Transverse colon (tissue), 4 donors: ENCODE measurements at places on chromosomes 3 and 15. TPM values are rescaled to one million over a fixed set of nuclear protein-coding genes. Genes with fewer than 3 reads are reported as not detected.

DNA sequence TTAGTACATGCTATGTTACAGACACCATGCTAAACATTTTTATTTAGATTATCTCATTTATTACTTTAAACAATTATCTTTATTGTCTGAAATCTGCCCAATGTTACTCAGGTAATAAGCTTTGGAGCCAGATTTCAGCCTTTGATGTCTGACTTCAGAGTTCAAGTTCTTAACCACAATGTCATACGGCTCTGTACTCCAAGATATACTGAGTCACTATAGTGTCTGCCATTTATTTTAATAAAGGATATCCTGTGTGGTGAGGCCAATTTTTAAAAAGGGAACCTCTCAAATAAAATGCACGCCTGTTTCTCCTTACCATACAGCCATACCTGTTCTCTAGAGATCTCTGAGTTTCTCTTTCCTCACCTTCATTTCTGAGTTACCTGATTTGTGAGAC lies 193.1 kb downstream of the EPHA3 start:
- no peaks in the 10 kb centered on the region for H3K36me3 ChIP-seq
- no peaks in the 10 kb centered on the region for H3K27me3 ChIP-seq
- H3K4me1 ChIP-seq = no peaks in the 10 kb centered on the region
- H3K27ac ChIP-seq = no peak overlapping the region
- no peak overlapping the region for H3K4me3 ChIP-seq

Gene TUSC2
- total RNA-seq = 24.3 TPM

DNA sequence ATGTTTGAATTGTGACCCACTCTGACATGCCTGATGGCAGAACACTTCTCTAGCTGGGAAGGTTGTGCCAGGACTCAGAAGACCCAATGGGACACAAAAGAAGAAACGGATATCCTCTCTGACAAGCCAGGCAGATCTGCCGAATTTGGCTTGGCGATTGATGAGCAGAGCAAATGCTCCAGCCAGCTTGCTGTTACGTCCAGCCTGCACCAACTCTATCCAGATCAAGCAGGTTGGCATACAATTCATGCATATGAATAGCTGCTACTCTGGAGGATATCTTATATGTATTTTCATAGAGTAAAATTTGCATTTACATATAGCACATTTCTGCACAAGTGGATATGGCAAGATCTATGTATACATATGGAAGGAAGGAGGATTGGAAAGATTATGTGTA lies 102.8 kb downstream of the PEX5L start:
- H3K27ac ChIP-seq = no peak overlapping the region
- H3K4me1 ChIP-seq = no peaks in the 10 kb centered on the region
- H3K36me3 ChIP-seq = no peaks in the 10 kb centered on the region
- H3K4me3 ChIP-seq = no peak overlapping the region
- no peaks in the 10 kb centered on the region for H3K27me3 ChIP-seq
- no peak for DNase-seq

Gene SPATA12
- total RNA-seq = not detected

Gene DENND6A
- 29.7 TPM for total RNA-seq

DNA sequence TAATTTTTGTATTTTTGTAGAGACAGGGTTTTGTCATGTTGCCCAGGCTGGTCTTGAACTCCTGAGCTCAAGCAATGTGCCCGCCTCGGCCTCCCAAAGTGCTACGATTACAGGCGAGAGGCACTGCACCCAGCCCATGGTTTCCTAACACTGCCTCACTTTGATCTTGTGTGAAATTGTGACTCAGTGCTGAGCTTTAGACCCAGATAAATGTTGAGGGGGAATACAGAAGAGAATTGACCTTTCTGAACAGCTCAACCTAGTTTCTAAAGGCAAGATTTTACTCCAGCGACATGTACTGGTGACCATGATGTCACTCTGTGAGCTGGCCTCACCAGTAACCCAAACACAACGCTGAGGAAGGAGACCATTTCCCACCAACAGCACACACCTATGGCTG lies 73.5 kb downstream of the ATP1B3 start:
- H3K36me3 ChIP-seq = no peaks in the 10 kb centered on the region
- H3K4me3 ChIP-seq = no peak overlapping the region
- DNase-seq = no peak
- no peaks in the 10 kb centered on the region for H3K27me3 ChIP-seq
- H3K4me1 ChIP-seq = peaks cover 13% of the 10 kb centered on the region

Gene LRTM1
- total RNA-seq = not detected

DNA sequence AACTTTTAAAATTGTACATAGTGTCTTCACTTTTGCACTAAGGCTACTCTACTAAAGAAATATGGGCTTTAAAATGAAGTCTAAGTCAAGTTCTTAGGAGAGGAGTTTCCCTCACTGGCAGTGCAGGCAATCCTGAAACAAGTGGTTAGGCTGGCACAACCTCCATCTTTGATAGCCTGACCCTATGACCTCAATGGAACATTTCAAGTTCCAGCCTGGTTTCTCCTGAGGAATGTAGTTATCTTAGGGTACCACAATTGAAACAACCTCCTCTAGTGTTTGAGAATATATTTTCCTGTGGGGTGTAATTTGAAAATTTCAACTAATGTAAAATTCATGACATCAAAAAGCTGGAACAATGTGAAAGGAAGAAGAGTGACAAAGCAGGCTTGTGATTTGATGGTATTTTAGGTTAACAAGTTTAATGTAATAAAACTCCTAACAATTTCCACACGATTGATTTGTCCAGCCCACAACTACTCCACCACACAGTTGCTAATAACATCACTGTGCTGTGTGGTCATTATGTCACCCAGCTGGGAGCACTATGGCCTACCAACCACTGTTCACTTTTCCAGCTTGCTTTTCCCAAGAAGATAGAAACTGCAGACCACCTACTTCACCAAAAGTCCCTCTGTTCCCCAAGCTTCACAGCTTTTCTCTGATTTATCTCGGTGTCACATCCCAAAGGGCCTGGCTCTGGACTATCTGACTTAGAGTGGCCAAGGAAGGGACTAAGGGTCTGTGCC lies 1.8 kb downstream of the WWTR1 start:
- H3K4me3 ChIP-seq = peak overlapping the region; percentile 47
- DNase-seq = no peak
- peaks cover 93% of the 10 kb centered on the region for H3K27me3 ChIP-seq
- H3K27ac ChIP-seq = peak overlapping the region; percentile 88
- no peaks in the 10 kb centered on the region for H3K36me3 ChIP-seq

- H3K27me3 ChIP-seq = no peaks in the 10 kb centered on the region
- no peak for DNase-seq
- no peak overlapping the region for H3K27ac ChIP-seq
- no peak overlapping the region for H3K4me3 ChIP-seq
These were observed 584.8 kb downstream of the DIPK2A start for GRCh38 chr3:144556392-144556791.

- no peak overlapping the region for H3K4me3 ChIP-seq
- no peaks in the 10 kb centered on the region for H3K27me3 ChIP-seq
- H3K36me3 ChIP-seq = no peaks in the 10 kb centered on the region
- no peak overlapping the region for H3K27ac ChIP-seq
- no peaks in the 10 kb centered on the region for H3K4me1 ChIP-seq
These were observed 27.6 kb downstream of the C3orf33 start for GRCh38 chr3:155778462-155778861.

DNA sequence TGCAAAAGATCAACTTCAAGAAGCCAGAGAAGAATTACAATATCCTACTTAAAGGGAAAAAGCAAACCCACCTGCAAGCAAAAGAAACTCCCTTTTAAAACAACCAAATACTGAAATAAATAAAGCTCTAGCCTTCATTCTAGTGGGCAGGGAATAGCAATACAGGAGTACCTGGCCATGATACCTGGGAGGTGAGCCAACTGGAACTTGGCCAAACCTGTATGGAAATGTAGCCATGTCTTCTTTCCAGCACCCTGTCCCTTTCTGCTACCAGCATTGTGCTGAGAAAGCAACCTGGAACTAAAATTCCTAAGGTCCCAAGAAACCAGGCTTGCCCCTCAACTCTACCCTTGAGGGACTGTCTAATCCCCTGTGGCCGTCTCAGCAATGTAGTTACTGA lies 530.0 kb downstream of the EPHB1 start:
- H3K4me3 ChIP-seq = no peak overlapping the region
- H3K4me1 ChIP-seq = no peaks in the 10 kb centered on the region
- no peak overlapping the region for H3K27ac ChIP-seq
- DNase-seq = peak; percentile 10

Gene BNC1
- not detected for total RNA-seq

DNA sequence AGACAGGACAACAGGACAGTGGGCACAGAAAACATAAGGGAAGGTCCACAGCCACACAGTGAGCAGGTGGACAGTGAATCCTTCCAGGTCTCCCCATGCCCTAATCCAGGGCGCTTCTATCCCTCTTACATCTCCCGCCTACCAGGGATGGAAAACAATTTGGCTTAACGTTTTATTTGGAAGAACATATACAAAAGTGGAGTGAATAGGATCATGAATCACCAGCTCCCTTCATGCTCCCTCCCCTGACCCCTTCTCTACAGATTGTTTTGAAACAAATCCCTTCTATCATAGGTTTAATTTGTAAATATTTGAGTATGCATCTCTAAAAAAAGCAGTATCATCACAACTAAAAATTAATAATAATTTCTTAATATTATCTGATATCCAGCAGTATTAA lies 52.5 kb downstream of the CLDN11 start:
- no peak overlapping the region for H3K27ac ChIP-seq
- no peaks in the 10 kb centered on the region for H3K27me3 ChIP-seq
- H3K4me1 ChIP-seq = no peaks in the 10 kb centered on the region

DNA sequence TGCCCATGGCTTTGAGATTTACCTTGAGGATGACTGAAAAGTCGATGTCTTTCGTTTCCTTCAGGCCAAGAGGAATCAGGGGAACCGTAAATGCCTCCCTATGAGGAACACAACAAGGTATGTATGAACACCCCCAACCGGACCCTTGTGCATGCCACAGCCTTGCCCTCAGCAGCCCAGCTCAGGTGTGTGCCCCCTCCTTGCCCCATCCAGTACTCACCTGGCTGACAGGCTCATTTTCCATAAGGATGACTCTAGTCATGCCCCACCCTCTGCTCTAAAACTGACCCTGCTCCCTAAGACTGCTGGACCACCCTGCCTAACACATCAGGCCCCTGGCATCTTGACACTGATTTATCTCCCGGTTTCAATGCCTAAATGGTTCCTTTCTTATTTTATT lies 270.0 kb downstream of the GOLGA6L6 start:
- DNase-seq = no peak
- H3K4me1 ChIP-seq = no peaks in the 10 kb centered on the region
- no peaks in the 10 kb centered on the region for H3K36me3 ChIP-seq
- H3K27ac ChIP-seq = no peak overlapping the region
- no peak overlapping the region for H3K4me3 ChIP-seq

- H3K27me3 ChIP-seq = peaks cover 3% of the 10 kb centered on the region
- no peak overlapping the region for H3K27ac ChIP-seq
- no peaks in the 10 kb centered on the region for H3K36me3 ChIP-seq
- no peak overlapping the region for H3K4me3 ChIP-seq
- DNase-seq = no peak
These were observed 5.7 kb upstream of the SEMA6D start for GRCh38 chr15:47711655-47712054.

DNA sequence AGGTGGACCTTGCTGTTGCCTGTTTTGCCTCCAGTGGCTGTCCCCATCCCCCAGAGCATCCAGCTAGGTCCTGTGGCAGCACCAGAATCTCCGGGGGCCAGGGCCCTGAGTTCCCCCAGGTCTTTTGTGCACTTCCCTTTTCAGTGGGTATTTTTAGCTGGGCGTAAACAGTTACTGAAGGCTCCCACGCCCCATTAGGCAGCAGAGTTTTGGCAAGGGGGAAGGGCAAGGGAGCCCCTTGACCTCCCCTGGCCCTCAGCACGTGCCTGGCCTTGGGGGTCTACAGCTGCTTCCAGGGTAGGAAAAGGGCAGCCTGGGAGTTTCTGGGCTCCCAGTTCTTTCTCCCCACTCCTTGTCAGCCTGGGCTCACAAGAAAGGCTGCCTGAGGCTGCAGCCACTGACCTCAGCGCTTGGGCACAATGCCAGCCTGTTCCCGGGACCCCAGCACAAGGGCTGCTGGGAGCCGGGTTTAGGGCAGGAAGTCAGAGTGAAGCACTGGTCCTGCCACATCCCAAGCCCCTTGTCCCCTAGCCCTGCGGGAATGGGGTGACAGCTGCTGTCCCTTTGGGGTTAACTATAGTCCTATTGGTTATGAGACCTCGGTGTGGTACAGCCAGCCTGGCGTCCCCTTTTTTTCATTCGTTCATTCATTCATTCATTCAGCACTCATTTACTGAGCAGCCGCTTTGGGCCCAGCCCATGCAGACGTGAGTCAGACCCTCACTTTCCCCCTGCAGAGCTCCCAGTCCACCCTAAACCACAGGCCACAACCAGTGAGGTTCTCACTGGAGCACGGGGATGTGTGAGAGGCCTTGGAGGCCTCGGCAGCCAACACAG lies 8.4 kb downstream of the CSK start:
- no peaks in the 10 kb centered on the region for H3K27me3 ChIP-seq
- DNase-seq = peak; percentile 68
- peak overlapping the region; percentile 85 for H3K27ac ChIP-seq

GRCh38 chr15:95868450-95868849 lies 462.1 kb upstream of the NR2F2 start:
- no peak overlapping the region for H3K27ac ChIP-seq
- H3K4me3 ChIP-seq = no peak overlapping the region
- no peaks in the 10 kb centered on the region for H3K4me1 ChIP-seq
- DNase-seq = no peak

GRCh38 chr3:23271876-23272741 lies 69.0 kb downstream of the UBE2E2 start:
- H3K27me3 ChIP-seq = no peaks in the 10 kb centered on the region
- H3K36me3 ChIP-seq = no peaks in the 10 kb centered on the region
- no peak for DNase-seq
- H3K27ac ChIP-seq = no peak overlapping the region
- no peak overlapping the region for H3K4me3 ChIP-seq
- H3K4me1 ChIP-seq = peaks cover under 1% of the 10 kb centered on the region

DNA sequence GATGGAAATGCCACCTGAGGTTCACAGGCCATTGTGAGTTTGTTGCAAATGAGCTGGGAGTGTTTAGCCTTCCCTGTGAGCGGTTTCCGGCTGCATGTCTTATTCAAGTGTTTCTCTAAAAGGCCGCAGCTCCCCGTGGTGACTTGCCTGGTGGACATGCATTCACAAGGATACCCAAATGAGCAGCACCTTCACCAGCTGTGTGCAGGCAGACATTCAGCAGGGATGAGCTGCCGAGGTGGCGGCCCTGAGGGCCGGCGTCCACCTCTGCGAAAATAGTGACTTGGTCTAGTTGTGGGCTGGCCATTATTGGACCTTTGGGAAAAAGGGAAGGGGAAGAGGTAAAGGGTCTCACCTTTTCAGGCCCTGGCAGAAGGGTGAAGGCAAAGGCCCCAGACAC lies 23.4 kb downstream of the SPSB4 start:
- no peaks in the 10 kb centered on the region for H3K27me3 ChIP-seq
- no peak for DNase-seq
- H3K4me1 ChIP-seq = peaks cover 7% of the 10 kb centered on the region
- no peak overlapping the region for H3K4me3 ChIP-seq
- no peaks in the 10 kb centered on the region for H3K36me3 ChIP-seq
- H3K27ac ChIP-seq = no peak overlapping the region

GRCh38 chr3:55771503-55771902 lies 284.4 kb upstream of the WNT5A start:
- H3K27ac ChIP-seq = no peak overlapping the region
- H3K27me3 ChIP-seq = no peaks in the 10 kb centered on the region
- no peaks in the 10 kb centered on the region for H3K4me1 ChIP-seq
- no peaks in the 10 kb centered on the region for H3K36me3 ChIP-seq
- no peak for DNase-seq
